ENCODE measurements at places on chromosomes 7 and 10.

GRCh38 chr10:61758433-61758832 is 95.7 kb downstream of the CABCOCO1 start:
- DNase-seq, result no peak

GRCh38 chr7:70693321-70693685 is 438.6 kb upstream of the GALNT17 start:
- no peak for DNase-seq

DNA sequence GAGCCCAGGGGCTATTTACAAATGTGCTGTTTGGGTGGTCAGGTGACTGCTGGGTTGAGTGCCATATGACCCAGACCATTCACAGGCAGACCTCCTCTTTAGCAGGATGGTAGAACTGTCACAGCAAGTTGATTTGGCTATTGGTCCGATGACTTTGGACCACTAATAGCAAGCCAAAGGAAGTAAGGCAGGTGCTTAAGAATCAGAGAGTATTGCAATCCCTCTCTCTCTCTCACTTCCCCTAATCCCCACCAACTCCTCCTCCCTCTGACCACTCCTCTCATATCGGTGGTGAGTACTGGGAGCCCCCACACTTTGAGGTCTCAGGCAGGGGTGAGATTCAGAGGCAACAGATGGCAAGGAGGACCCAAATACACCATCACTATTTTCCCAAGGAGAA is 165.3 kb downstream of the TRIL start:
- DNase-seq, result no peak

DNA sequence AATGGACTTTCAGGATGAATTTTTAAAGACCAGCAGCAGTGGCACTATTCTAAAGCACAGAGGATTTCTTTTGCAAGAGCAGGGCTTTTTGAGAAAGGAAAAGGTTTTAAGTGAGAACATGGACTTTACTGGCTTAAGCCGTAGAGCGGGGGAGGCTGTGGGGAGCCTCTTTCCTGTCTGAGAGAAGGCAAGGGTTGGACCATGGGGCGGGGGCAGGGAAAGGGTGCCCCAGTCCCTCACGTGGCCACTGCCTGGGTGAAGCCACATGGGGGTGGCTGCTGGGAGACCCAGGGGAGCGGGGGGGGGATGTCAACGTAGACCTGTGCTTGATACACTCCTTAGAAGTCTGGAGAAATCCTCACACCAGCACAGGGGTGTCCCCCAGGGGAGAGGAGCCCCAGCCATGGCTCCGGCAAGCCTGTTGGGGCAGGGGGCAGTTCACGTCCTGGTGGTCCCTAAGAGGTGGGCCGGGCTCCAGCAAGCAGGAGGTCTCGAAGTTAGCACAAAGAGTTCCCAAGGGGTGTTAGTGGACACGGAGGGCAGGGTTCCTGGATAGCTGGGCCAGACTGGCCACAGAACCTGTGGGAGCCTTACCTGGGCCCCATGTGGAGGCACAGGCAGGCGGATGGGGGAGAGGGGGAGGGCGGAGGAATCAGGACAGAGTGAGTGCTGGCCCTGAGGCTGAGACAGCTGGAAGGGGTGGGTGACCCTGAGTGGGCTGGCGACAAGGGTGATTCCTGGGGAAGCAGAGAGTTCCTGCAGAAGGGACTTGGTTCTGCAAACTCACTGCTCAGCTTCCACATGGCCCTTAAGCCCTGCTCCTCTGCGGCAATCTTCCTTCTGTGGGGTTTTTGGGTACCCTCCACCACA is 36.9 kb upstream of the ELFN1 start:
- no peak for DNase-seq

GRCh38 chr10:22659866-22660265 is 54.5 kb downstream of the PIP4K2A start:
- DNase-seq, result no peak

- DNase-seq, result no peak
These were observed 7.9 kb upstream of the WIPF3 start for GRCh38 chr7:29798422-29798821.

- no peak for DNase-seq
These were observed 45.3 kb downstream of the RASGEF1A start for GRCh38 chr10:43221419-43222209.

Measured in D721Med (cell line).